ENCODE measurements at places on chromosomes 2 and 18.

DNA sequence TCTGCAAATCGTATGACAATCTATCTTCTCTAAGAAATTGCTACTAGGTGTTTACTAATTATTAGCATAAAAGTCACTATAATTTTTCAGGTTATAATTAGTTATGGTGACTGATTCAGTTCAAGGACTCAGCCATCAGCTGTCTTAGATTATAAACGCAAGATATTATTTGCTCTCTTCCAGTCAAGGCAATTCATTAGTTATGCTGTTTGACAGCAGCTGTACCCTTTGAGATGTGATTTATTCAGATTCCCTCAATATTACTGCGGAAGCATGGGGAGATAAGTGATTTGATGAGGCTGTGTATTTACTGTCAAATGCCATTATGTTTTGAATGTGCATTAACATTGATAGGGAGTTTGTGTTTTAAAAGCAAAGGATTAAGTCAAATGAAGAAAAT, 558.9 kb upstream of the FSIP2 start:
- no peak for DNase-seq

GRCh38 chr2:134679745-134680144, 39.1 kb downstream of the TMEM163 start:
- peak; percentile 77 for DNase-seq

- DNase-seq, result no peak
Observed at GRCh38 chr2:236610991-236611821, 41.6 kb downstream of the ACKR3 start.

DNA sequence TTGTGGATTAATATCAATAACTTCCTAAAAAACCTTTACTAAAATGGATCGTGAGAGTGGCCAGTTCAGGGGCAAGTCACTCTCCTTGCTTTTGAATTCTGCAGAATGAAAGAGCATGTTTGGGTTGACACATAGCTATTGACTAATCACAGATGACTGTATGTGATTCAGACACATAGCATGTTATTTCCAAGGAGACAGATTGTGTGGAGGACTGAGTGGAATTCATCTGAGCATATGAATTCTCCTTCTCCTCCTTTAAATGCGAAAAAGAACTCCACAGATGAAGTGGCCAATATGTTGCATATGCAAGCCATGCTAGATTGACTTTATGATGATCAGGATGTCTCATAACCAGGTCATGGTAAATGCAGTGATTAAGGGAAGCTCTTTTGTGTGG, 249.4 kb upstream of the FAM98A start:
- no peak for DNase-seq

DNA sequence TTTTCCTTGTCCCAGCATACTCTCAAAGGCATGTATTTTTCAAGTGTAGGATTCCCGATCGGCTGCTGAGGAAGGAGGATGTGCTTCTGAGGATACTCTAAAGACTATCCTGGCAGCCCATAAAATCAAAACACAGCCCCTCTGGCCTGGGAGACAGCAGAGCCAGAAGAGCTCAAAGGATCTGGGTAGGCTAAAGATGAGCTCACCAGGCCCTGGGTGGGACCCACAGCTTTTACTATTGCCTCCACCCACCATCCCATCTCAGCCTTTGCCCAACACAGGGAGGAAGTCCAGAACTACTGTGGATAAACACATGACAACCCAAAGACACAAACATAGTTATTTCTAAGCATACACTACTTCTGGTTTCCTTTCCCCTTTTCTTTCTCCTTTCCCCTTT, 79.1 kb upstream of the ZFP36L2 start:
- no peak for DNase-seq

DNA sequence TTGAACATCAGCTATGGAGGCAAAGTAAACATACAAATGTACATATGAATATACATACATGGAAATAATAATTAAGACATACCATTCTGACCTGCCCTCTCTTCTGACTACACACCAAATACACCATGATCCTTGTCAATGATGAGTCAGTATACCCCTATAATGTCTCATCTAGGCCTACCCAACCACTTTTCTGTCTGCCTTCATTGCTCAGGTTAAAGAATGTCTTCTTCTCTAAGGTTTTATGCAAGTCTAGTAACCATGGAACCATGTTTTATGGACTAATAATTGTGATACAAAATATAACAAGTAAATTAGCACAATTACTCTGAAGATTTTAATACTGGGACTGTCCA, 128.7 kb downstream of the NCKAP5 start:
- no peak for DNase-seq

GRCh38 chr2:114495046-114495445, 52.6 kb downstream of the DPP10 start:
- DNase-seq, result no peak

DNA sequence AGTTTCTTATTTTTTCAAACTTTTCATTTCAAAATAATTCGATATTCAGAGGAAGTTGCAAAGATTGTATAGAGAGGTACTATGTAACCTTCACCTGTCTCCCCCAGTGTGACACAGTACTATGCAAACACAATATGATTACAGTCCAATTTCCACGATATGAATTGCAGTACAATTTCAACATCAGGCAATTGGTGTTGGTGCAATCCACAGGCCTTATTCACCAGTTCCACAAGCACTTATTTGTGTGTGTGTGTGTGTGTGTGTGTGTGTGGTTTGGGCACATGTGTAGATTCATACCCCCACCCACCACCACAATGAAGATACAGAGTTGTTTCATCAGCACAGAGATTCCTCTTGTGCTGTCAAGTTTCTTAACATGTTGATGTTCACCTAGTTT, 69.7 kb upstream of the ARL4C start:
- no peak for DNase-seq

DNA sequence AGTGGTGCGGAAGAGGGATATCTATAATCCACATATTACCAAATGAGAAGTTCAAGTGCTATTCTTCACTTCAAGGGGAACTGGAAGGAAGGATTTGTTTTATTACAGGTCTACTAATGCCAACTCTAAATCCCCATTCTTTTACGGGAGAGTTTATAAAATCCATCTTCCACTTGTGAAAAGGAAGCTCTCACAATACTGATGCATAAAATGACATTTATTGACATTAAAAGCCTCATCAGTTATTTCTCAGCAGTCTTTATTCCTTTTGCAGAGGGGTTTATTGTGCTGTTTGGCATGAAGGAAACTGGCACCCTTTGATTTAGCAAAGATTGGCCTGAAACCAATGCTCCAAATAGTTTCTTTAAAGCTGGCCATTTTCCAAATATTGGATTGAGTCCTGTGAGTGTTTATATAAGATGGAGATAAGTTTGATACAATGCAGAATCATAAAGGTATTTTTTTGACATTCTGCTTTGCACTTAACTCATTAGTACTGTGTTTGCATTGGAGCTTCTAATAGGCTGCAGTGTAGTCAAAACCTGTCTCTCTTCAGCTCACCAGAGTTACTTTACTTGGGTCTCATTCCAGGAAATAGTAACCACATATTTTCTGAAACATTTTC, 26.6 kb downstream of the LRP1B start:
- DNase-seq, result no peak

DNA sequence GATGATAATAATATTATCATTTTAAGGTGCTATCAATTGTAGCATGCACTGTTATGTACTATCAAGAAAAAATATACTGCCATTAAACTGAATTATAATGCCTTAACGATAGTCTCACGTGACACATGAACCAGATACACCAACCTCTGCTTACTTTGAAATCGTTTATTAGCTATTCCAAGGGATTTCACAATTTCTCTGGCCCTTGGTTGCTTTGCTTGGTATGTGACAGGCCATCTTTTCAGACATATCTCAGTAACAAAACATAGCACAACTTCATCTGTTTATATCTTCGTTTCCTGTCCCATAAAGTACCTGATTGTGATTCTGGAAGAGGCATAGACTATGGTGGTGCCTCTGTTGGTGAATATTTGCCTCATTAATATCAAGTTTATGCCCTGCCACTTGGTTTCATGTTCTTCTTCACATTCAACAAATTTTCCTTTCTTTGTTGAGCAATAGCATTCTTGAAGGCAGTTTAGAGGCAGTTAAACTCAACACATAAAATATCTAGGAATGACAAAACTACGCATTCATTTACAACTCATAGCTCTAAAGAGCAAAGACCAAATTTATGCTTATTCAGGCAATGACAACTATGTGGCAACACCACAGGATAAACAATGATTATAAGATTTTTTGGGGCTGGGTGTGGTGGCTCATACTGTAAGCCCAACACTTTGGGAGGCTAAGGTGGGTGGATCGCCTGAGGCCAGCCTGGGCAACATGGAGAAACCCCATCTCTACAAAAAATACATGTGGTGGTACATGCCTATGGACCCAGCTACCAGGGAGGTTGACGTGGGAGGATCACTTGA, 84.3 kb downstream of the MCFD2 start:
- no peak for DNase-seq
